GM04503 (cell line): ENCODE measurements at places on chromosomes 12 and 14.

GRCh38 chr12:94560431-94561221 lies 89.7 kb downstream of the TMCC3 start:
- DNase-seq, result no peak

- DNase-seq, result no peak
These were observed 173.0 kb upstream of the PRMT8 start for GRCh38 chr12:3317841-3318501.

DNA sequence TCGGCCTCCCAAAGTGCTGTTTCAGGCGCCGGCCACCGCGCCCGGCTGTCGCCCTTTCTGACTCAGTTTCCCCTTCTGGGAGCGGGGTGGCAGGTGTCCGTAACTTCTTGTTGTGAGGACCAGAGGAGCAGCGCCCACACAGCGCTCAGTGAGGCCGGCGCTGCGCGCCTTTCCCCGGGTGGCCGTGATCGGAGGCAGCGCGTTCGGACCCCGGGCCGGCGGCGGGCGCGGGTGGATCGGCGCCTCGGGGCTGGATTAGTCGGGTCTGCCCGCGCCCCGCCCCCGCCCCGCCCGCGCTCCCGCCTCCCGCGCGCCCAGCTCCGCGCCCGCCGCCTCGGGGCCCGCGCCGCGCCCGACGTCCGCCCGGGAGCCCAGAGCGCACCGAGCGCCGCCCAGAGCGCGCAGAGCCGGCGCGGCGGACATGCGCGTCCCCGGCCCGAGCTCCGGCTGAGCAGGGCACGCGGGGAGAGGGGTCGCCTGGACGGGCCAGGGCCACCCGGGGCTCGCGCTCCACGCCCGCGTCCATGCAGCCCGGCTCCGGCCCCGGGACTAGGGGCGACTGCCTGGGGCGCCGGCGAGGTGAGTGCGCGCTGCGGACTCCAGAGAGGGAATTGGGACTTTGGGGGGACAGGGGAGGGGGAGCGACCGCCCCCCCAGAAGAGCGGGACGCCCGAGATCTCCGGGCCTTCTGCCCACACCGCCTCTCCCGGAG lies 50.6 kb downstream of the LRCOL1 start:
- DNase-seq, result no peak

DNA sequence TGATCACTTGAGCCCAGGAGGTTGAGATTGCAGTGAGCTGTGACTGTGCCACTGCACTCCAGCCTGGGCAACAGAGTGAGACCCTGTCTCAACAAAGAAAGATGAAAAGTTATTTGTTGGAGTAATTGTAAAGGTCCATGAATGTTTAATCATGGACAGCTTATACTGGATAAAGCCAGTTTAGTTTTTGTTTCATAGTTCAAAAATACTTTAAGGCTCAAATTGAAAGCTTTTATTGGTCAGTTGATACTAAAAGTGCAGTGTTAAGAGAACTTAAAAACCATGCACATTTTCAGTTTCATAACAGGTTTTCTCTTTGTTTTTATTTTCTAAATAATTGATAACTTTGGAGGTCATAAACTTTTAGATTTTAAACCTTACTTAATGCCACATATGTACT lies 108.4 kb downstream of the MON2 start:
- DNase-seq, result no peak

DNA sequence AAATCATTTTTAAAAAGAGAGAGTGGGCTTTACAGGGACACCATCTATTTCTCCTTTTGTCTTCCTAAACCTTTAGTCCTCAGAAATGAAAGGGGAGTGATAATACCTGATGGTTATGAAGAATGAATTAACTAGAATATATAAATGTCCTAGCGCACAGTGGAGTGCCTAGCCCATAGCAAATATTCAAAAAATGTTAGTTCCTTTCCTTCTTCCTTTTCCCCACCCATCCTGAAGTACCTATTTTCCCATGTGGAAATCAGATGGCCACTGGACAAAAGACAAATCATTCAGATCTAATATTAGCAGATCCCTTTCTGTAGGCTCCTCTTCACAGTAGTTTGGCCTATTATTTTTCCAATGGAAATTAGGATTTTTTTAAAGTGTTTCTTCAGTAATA lies 90.0 kb downstream of the SLC25A21 start:
- no peak for DNase-seq

- DNase-seq, result no peak
These were observed 146.2 kb downstream of the ATP23 start for GRCh38 chr12:58087423-58088127.

GRCh38 chr12:71945121-71945520 lies 6.5 kb downstream of the TPH2 start:
- no peak for DNase-seq

- no peak for DNase-seq
These were observed 1048.9 kb downstream of the BCL11B start for GRCh38 chr14:98223106-98223505.

GRCh38 chr12:3921526-3921925 lies 48.3 kb upstream of the PARP11 start:
- no peak for DNase-seq

- DNase-seq, result no peak
These were observed 2.2 kb downstream of the CDK2AP1 start for GRCh38 chr12:123269395-123269892.

GRCh38 chr12:90074086-90074485 lies 365.4 kb upstream of the ATP2B1 start:
- DNase-seq, result no peak

- DNase-seq, result no peak
These were observed 9.4 kb upstream of the WNT5B start for GRCh38 chr12:1619587-1619986.

DNA sequence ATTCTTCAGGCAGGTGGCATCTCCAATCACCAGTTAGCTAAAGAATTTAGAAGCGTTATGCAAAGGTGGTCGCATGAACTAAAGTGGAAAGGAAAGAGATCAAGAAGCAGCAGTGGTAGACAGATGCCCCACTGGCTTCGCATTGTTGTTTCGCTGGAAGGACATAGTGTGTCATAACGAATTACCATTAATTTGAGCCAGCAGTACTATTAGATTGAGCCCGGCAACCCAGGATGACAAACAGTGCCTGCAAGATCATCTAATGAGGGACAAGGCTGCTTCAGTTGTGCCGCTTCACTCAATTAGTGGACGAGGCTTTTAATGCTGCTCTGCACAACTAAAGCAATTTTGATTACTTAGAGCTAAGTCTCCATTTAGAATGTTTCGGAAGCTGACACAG lies 274.5 kb upstream of the SOX5 start:
- DNase-seq, result no peak

DNA sequence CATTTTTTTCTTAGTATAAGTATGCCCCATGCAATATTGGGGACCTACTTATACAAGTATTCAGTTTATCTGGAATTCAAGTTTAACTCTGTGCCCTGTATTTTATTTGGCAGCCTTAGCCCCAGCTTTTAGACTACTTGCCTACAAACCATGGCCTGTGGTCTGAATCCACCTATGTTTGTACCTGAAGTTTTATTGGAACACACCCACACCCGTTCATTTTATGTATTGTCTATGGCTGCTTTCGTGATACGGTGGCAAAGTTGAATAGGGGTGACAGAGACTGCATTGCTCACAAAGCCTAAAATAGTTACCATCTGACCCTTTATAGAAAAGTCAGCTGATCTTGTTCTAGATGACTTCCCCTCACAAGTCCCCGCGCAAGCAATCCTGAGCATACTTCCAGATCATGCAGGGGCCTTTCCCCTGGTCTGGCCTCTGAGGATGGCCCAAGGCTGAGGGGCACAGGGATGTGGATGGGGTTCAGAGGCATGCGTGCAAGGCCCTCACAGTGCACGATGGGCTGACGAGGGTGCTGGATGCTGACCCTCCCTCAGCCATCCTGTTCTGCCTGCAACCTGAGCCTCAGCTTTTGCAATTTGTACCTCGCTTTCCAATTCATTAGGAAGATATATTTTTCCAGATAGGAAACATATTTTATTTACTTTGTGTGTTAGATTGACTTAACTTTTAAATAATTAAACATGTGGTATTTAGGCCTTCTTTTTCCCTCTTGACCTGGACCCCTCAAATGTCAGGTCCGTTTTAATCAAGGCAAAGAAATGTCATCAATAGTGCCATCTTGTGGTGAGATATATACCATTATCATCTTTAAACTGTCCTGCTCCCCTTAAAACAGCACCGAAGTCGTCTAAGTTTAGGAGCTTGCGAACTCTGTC lies 527.3 kb upstream of the CCDC196 start:
- no peak for DNase-seq

DNA sequence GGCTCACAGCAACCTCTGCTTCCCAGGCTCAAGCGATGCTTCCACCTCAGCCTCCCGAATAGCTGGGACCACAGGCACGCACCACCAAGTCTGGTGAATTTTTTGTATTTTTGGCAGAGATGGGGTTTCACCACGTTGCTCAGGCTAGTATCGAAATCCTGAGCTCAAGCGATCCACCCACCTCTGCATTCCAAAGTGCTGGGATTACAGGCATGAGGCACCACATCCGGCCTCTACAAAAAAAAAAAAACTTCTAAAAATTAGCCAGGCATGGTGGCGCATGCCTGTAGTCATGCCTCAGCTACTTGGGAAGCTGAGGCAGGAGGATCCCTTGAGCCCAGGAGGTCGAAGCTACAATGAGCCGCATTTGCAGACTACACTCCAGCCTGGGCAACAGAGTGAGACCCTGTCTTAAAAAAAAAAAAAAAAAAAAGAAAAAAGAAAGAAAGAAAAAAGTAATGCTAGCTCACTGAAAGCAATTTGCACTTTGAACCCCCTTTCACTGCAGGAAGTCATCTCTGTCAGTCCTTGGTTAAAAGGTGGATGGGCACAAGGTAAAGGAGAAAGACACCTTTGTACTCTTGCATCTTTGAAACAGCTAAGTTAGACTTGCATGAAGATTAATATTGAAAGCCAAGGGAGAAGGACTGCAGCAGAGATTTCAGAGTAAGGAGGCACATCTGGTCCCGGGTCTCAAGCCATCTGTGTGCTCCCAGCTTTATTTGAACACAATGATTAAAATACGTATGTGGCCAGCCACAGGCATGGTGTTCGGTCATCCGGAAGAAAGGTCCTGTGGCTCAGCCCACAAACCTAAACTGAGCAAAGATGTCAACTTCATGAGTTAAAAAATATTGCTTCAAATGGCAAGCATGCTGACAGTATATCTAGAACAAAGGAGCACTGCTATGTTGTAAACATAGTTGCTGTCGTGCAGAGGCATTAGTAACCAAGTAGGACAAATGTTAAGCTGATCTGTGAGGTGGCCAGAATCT lies 103.8 kb upstream of the HMGA2 start:
- peak; percentile 78 for DNase-seq

- DNase-seq, result no peak
These were observed 874 bp upstream of the RNU6-8 start for GRCh38 chr14:32203928-32204357.

- no peak for DNase-seq
These were observed 24.7 kb upstream of the BEGAIN start for GRCh38 chr14:100611811-100612480.

GRCh38 chr12:75690296-75690955 lies 179.0 kb upstream of the KRR1 start:
- peak; percentile 91 for DNase-seq

GRCh38 chr12:124264089-124264795 lies 30.7 kb upstream of the RFLNA start:
- no peak for DNase-seq

- no peak for DNase-seq
These were observed 27.1 kb downstream of the ZFYVE21 start for GRCh38 chr14:103742499-103743255.

DNA sequence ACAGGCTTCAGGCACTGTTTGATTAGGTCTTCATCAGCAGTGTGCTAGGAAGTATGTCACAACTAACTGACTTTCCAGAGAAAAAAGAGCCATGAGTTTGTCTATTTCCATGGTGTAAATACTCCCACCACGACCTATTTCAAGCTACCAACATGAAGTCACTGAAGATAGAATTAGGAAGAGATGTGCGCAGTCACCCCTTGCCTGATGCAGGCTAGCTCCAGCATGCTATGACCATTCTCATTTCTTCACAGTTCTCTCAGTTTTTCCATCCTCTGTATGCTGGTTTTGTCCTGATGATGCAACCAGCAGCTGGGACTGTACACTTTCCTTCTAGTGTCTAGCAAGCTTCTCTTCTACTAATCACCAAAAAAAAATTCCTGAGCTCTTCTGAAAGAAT lies 191.6 kb upstream of the NUDT4 start:
- DNase-seq, result no peak

- no peak for DNase-seq
These were observed 537.0 kb downstream of the SLC6A15 start for GRCh38 chr12:84375449-84376170.

- DNase-seq, result no peak
These were observed 45.7 kb downstream of the DICER1 start for GRCh38 chr14:95111507-95112164.

DNA sequence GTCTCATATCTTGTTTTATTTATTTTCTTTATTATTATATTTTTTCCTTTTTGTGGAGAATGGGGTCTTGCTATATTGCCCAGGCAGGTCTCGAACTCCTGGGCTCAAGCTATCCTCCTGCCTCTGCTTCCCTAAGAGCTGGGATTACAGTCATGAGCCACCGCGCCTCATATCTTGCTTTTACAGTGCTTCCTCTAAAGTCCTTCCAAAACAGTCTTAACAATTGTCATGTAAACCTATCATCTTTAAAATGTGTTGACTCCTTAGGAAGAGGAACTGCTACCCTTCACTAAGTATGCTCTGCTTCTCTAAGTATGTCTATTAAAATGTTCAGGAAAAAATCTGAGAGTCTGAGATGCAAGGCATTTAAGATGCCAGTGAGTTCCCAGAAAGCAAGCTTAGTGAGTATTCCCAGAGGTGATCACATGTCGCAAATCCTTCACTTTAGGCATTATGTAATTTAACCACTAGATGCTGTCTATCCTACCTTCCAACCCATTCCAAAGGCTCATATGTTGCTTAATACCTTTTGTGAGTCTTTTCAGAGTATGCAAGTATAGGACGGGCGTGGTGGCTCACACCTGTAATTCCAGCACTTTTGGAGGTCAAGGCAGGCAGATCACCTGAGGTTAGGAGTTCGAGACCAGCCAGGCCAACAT lies 19.7 kb upstream of the FOXJ2 start:
- no peak for DNase-seq

DNA sequence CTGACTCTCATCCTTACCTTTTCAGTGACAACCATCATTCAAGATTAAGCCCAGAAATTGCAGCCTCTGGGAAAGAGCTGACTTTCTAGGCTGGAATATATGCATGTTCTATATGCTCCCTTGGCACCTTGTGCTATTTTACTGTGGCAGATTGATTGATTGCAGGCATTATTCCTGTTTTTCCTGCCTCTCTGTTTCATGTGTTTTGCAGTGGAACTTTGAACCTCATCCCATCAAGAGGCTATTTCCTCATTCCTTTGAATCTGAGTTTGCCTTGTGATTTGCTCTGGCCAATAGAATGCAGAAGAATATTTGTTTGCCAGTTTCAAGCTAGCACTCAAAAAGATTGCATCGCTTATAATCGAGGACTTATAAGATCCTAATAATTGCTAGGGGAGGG lies 174.8 kb upstream of the DCN start:
- DNase-seq, result no peak
